Adrenal gland (tissue), 19 donors: ENCODE measurements at places on chromosomes 5 and 9. TPM values are rescaled to one million over a fixed set of nuclear protein-coding genes. Genes with fewer than 3 reads are reported as not detected.

DNA sequence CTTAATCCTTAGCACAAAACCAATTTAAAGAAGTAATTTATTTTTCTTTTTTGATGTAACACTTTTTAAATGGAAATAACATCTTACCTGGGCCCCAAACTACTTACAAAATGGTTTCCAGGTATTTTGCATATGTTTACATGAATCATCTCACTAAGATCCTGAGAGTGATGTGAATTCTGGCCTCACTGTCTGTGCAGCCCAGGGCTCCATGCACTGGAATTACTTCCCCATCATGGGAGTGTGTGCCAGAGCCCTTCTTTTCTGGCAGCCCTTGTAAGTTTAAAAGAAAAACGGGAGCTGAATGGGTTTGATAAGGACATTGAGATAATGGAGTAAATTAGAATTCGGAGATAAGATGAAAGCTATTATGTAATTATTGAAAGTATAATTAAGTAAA is 12.2 kb upstream of the F2R start:
- peak; percentile 45 for DNase-seq
- H3K27me3 ChIP-seq, result no peaks in the 10 kb centered on the region
- no peaks in the 10 kb centered on the region for H3K4me1 ChIP-seq
- H3K27ac ChIP-seq, result no peak overlapping the region
- no peaks in the 10 kb centered on the region for H3K36me3 ChIP-seq

Gene SCAI
- polyA plus RNA-seq, result 1.4 TPM

- no peak overlapping the region for H3K4me3 ChIP-seq
- H3K4me1 ChIP-seq, result no peaks in the 10 kb centered on the region
- no peaks in the 10 kb centered on the region for H3K27me3 ChIP-seq
- DNase-seq, result no peak
- no peaks in the 10 kb centered on the region for H3K36me3 ChIP-seq
These were observed 181.3 kb downstream of the CAVIN4 start for GRCh38 chr9:100759215-100759614.

GRCh38 chr9:15256426-15256825 is 50.6 kb downstream of the TTC39B start:
- H3K4me1 ChIP-seq, result no peaks in the 10 kb centered on the region
- H3K4me3 ChIP-seq, result no peak overlapping the region
- H3K36me3 ChIP-seq, result no peaks in the 10 kb centered on the region
- no peak for DNase-seq
- H3K27ac ChIP-seq, result no peak overlapping the region

DNA sequence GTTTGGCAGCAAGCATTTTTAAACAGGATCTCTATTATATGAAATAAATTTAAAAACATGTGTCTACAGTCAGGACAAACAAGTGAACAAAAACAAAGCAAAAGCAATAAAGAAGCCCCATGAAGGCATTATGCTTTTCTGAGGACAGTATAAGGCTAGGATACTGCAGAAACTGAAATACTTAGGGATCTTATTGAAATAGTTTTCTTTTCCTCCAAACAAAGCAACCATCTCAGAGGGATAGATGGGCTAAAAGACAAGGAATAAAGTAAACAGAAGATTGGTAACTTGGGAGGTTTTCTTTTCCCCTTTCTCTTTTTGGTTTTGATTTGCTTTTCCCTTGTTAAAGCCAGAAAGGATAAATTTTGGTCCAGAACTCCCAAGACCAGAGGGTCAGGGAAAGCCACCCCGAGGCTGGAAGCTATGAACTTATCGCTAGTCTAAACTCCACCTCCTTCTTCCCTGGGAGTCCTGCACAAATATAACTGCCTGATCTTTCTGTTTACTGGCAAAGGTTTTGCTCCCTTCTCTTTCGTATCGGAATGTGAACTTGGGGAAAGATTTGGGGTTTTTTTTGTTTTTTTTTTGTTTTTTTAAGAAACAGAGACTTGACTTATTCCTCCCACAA is 164.0 kb downstream of the GHR start:
- no peak overlapping the region for H3K27ac ChIP-seq
- peaks cover 26% of the 10 kb centered on the region for H3K4me1 ChIP-seq
- H3K36me3 ChIP-seq, result no peaks in the 10 kb centered on the region

DNA sequence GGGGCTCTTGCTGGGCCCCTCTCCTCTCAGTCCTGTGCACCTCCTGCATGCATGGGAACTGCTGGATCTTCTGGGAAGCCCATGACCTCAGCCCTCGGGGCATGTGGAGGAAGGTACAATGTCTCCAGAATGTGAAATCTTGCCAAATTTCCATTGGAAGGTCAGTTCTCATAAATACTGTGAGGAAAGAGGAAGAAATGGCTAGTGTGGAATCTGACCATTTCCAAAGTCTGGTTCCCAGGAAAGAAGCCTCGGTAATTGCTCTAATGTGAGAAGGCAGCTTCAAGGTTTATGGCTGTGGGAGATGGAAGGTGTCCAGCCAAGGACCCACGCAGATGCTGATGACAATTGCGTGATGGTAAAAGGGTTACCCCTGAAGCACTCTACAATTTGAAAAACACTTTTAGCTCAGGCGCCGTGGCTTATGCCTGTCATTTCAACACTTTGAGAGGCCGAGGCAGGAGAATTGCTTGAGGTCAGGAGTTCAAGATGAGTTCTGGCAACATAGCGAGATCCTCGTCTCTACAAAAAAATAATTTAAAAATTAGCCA is 8.1 kb upstream of the IL17B start:
- peak overlapping the region; percentile 80 for H3K27ac ChIP-seq
- DNase-seq, result peak; percentile 57
- H3K4me3 ChIP-seq, result no peak overlapping the region
- H3K27me3 ChIP-seq, result no peaks in the 10 kb centered on the region

DNA sequence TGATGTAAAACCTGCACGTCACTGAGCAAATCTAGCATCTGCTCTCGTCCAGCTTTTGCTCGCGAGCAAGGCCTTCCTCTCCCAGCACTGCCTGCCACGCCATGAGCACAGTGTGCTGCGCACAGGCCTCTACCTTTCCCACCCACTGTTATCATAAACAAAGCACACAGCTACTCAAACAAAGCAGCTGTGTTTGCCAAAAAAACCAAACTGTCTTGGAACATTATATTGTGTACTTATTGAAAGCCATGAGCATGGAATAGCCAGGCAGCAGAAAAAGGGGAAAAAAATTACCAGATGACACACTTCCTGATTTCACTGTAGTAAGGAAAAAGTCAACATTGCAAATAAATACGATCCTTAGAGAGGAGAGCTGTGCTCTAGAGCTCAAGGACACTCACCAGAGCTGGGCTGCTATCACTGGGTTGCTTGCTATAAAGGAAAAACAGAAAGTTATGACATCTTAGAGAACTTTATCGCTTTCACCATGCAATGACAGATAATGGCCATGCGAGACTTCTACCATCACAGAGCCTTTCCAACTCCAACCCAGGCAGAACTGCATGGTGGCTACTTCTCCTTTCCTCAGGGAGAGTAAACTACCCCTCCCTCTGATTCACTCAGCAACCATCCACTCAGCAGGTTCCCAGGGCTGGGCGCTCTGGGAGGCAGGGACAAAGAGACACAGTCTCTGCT is 69.6 kb downstream of the EPB41L4B start:
- H3K27me3 ChIP-seq, result no peaks in the 10 kb centered on the region
- no peak overlapping the region for H3K4me3 ChIP-seq
- H3K36me3 ChIP-seq, result no peaks in the 10 kb centered on the region
- DNase-seq, result peak; percentile 61
- peak overlapping the region; percentile 60 for H3K27ac ChIP-seq
- peaks cover 14% of the 10 kb centered on the region for H3K4me1 ChIP-seq

DNA sequence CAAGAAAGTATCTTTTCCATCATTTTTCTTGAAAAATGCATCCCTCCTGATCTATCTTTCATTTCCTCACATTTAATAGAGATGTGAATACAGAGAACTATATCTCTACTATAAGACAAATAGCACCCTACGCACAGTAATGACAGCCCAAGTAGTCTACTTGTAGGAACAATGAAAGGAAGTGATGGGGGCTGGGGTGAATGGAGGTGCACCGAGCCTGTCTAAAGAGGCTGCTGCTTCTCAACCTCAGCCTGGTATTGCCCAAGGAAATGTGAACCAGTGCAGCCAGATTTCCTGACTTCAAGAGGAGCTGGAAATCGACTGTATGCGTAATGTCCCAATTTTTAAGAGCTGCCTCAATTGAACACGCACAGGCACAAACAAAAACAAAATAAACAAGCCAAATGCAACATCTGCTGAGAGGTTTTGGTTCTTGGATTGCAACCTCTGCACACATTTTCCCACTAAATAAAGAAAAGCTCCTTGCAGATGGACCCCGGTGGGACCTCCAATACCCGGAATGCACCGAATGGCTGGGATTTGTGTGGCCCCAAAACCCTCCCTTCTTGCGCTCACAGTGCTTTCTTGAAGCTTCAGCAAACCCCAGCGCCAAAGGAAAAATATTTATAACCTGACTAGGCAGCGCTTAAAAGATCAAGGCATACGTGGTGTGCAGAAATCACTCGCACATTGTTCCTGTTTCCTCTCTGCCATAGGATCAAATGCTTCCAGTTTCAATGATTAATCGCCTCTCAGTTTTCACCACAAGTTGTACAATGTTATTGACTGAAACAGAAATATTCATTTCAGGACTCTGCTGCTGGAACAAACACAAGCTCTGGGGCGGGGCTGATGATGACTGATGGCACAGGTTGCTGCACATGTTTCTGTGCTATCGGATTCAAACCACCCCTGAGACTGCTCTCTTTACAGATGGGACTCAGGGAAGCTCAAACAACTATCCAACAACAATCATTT is 68.3 kb downstream of the KCNIP1 start:
- H3K27me3 ChIP-seq, result peaks cover 8% of the 10 kb centered on the region
- no peaks in the 10 kb centered on the region for H3K4me1 ChIP-seq
- H3K27ac ChIP-seq, result no peak overlapping the region
- H3K36me3 ChIP-seq, result no peaks in the 10 kb centered on the region
- H3K4me3 ChIP-seq, result no peak overlapping the region

- no peaks in the 10 kb centered on the region for H3K27me3 ChIP-seq
- DNase-seq, result peak; percentile 21
- no peaks in the 10 kb centered on the region for H3K36me3 ChIP-seq
- H3K4me3 ChIP-seq, result no peak overlapping the region
- H3K4me1 ChIP-seq, result no peaks in the 10 kb centered on the region
- H3K27ac ChIP-seq, result peak overlapping the region; percentile 32
These were observed 222.9 kb upstream of the EFNA5 start for GRCh38 chr5:107893642-107894041.

GRCh38 chr9:132154863-132155567 is 6.8 kb upstream of the NTNG2 start:
- no peaks in the 10 kb centered on the region for H3K4me1 ChIP-seq
- no peak for DNase-seq
- no peak overlapping the region for H3K4me3 ChIP-seq
- H3K36me3 ChIP-seq, result no peaks in the 10 kb centered on the region
- no peak overlapping the region for H3K27ac ChIP-seq

GRCh38 chr5:35354751-35355150 is 124.5 kb upstream of the PRLR start:
- H3K4me1 ChIP-seq, result no peaks in the 10 kb centered on the region
- no peak overlapping the region for H3K4me3 ChIP-seq
- no peak overlapping the region for H3K27ac ChIP-seq

DNA sequence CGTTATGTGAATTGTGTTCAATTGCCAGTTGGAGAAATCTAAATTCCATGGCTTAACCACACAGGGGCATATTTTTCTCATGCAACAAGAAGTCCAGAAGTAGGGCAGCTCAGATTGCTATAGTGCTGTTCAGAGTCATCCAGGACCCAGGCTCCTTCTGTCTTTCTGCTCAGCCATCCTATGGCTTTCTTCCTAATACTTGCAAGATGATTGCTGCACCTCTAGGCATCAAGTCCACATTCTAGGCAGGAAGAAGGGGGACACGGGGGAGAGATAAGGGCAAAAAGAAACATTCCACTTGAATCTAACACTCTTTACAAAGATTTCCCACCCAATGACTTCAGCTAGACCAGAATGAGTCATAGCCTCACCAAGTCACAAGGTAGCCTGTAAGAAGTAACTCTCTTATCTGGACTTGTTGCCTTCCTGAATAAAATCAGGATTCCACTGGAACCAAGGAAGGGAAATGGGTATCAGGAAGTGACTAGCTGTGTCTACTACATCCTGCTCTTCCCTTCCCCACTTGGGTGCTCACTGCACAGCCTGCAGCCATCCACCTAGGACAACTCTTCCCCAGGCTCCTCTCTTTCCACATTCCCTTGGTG is 5.3 kb downstream of the ERAP2 start:
- peaks cover 36% of the 10 kb centered on the region for H3K4me1 ChIP-seq
- no peaks in the 10 kb centered on the region for H3K36me3 ChIP-seq
- H3K4me3 ChIP-seq, result no peak overlapping the region
- H3K27me3 ChIP-seq, result no peaks in the 10 kb centered on the region
- no peak overlapping the region for H3K27ac ChIP-seq
- peak; percentile 30 for DNase-seq

DNA sequence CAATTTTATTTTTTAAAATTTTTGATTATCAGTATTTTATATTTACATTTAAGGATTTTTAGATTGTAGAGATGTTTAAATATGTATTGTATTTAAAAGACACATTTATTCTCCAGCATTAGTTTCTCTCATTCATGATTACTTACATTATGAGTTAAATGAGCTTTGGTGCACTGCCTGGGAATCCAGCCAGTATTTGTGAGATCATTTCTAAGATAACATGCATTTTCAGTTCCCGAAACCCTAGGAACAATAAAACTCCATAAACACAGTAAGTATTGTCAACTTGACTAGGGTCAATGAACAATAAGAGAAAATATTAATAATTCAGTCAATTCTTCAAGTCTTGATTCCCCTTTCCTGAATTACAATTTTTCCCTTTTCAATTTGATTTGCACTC is 403.3 kb downstream of the PLK2 start:
- no peaks in the 10 kb centered on the region for H3K36me3 ChIP-seq
- H3K4me3 ChIP-seq, result no peak overlapping the region

Gene CNTNAP3B
- 4.4 TPM for polyA plus RNA-seq

DNA sequence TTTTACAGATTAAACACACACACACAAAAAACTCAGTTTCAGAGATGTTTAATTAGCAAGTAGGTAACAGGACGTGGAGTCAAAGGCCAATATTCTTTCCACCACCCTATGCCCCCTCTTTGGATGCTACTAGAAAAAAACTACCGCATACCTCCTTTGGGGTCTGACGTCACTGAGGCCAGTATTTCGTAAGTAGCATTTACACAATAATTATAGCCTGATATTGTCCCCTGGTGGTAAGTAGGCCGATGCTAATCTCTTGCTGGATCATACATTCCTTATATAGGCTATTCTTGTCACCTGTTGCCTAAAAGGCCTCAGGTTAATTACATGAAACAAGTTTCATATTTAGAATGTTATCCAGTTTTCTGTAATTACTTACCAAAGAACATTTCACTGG is 21.0 kb upstream of the SMARCA2 start:
- no peak for DNase-seq
- H3K4me3 ChIP-seq, result no peak overlapping the region
- H3K4me1 ChIP-seq, result no peaks in the 10 kb centered on the region
- H3K27ac ChIP-seq, result no peak overlapping the region
